ENCODE measurements at places on chromosomes 1 and 21. TPM values are rescaled to one million over a fixed set of nuclear protein-coding genes. Genes with fewer than 3 reads are reported as not detected.
A peak's percentile ranks its signal among the peaks of the same experiment; 100 is the strongest.

The GJA9 gene
- total RNA-seq, result not detected

The OR14K1 gene
- not detected for total RNA-seq

The SV2A gene
- 24.3 TPM for total RNA-seq

The ZNF683 gene
- not detected for total RNA-seq

The SCAF4 gene
- 27.5 TPM for total RNA-seq

The HHIPL2 gene
- not detected for total RNA-seq

The SSU72 gene
- 80.4 TPM for total RNA-seq

The FCGR2B gene
- total RNA-seq, result 20.2 TPM

The GCSAML gene
- total RNA-seq, result 0.42 TPM

The LCE2B gene
- not detected for total RNA-seq

The CD48 gene
- total RNA-seq, result 9.9 TPM

The CELA2A gene
- not detected for total RNA-seq

The AADACL3 gene
- total RNA-seq, result not detected

DNA sequence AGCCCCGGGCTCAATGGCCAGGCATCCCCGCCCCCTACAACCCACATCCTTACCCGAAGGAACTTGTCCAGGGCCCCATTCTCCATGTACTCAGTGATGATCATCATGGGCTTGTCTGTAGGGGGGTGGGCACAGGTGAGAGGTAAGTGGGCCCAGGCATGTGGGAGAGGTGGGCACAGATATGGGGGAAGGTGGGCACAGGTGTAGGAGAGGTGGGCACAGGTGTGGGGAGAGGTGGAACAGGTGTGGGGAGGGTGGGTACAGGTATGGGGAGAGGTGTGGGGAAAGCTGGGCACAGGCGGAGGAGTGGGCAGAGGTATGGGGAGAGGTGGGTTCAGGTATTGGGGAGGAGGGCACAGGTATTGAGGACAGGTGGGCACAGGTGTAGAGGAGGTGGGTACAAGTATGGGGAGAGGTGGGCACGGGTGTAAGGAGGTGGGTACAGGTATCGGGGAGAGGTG lies 23.5 kb downstream of the EPHA2 start:
- DNase-seq, result no peak
- no peaks in the 10 kb centered on the region for H3K27me3 ChIP-seq
- H3K36me3 ChIP-seq, result peaks cover 43% of the 10 kb centered on the region
- H3K27ac ChIP-seq, result no peak overlapping the region
- H3K4me1 ChIP-seq, result peaks cover 16% of the 10 kb centered on the region
- no peak overlapping the region for H3K4me3 ChIP-seq

DNA sequence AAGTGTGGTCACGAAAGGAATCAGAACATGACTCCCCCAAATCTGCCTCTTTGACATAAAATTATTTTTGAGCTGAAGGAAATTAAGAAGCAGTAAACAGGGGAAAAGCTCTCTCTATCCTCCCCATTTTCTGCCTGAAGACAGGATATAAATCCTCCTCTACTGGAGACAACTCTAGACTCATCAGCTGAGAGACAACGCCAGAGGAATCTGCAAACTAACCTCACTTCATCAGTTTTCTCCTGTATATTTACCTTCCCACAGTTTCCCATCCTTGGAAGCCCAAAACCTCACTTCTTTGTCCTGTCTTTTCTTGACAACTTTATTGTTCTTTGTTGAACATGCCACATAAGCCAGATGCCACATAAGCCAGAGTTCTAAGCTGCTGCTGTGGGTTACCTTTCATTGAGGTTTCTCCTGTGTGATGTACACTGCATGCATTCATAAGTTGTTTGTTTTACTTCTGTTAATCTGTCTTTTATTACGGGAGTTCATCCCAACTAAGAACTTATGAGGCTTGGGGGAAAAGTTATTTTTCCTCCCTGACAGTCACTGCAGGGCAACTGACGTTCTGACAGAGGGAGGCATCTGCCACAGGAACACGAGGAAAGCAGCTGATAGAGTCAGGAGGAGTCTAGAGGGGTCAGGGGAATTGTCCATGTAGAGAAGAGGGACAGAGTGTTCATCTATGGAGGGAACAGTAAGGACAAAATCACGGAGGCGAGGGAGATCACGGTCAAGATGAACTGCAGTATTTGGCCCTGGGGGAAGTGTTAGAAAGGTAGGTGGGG lies 19.2 kb downstream of the ST6GALNAC3 start:
- no peak for DNase-seq
- no peaks in the 10 kb centered on the region for H3K36me3 ChIP-seq
- H3K27ac ChIP-seq, result no peak overlapping the region
- H3K4me1 ChIP-seq, result peaks cover 16% of the 10 kb centered on the region

GRCh38 chr1:108718927-108719655 lies 6.4 kb downstream of the FNDC7 start:
- H3K27me3 ChIP-seq, result no peaks in the 10 kb centered on the region
- no peak overlapping the region for H3K4me3 ChIP-seq
- H3K36me3 ChIP-seq, result no peaks in the 10 kb centered on the region
- no peaks in the 10 kb centered on the region for H3K4me1 ChIP-seq
- DNase-seq, result no peak

GRCh38 chr1:44312399-44313196 lies 42.5 kb downstream of the ERI3 start:
- peaks cover 21% of the 10 kb centered on the region for H3K36me3 ChIP-seq
- no peaks in the 10 kb centered on the region for H3K27me3 ChIP-seq
- no peak overlapping the region for H3K27ac ChIP-seq
- H3K4me3 ChIP-seq, result no peak overlapping the region
- no peak for DNase-seq

DNA sequence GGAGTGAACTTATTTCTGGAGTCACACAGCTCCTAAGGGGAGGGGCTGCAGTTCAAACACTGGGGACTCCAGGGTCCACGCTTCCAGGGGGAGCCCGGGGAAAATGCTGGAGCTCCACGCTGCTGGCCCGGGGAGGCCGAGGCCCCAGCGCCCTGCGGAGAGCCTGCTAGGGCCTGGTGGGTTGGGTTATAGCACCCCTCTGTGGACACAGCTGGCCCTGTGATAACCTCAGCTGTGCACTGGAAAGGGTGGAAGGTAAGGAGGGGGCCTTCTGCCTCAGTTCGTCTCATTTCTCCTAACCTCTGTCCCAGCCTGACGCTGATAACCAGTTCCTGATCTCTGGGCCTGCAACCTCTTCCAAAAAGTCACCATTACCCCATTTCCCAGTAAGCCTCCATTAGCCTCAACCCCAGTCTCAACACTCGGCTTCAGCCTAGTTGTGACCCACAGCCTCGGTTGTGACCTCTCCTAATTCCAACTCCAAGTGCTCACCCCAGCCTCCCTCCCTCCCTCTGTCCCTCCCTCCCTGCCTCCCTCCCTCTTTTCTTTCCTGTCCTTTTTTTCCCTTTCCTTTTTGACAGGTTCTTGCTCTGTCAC lies 7.1 kb downstream of the NBL1 start:
- H3K4me3 ChIP-seq, result peak overlapping the region; percentile 35
- peak overlapping the region; percentile 53 for H3K27ac ChIP-seq
- peaks cover 8% of the 10 kb centered on the region for H3K36me3 ChIP-seq
- H3K4me1 ChIP-seq, result peaks cover 19% of the 10 kb centered on the region
- no peak for DNase-seq
- H3K27me3 ChIP-seq, result no peaks in the 10 kb centered on the region

- H3K4me1 ChIP-seq, result no peaks in the 10 kb centered on the region
- H3K36me3 ChIP-seq, result no peaks in the 10 kb centered on the region
- H3K4me3 ChIP-seq, result no peak overlapping the region
- DNase-seq, result no peak
Measured at GRCh38 chr1:55708781-55709180, 493.6 kb upstream of the USP24 start.

- no peak for DNase-seq
- no peaks in the 10 kb centered on the region for H3K27me3 ChIP-seq
- no peak overlapping the region for H3K27ac ChIP-seq
- no peaks in the 10 kb centered on the region for H3K36me3 ChIP-seq
- H3K4me3 ChIP-seq, result no peak overlapping the region
Measured at GRCh38 chr1:218772575-218772974, 401.1 kb upstream of the LYPLAL1 start.

GRCh38 chr1:74763807-74764206 lies 30.9 kb downstream of the TYW3 start:
- no peaks in the 10 kb centered on the region for H3K36me3 ChIP-seq
- no peaks in the 10 kb centered on the region for H3K27me3 ChIP-seq
- no peak for DNase-seq
- no peak overlapping the region for H3K27ac ChIP-seq

- no peaks in the 10 kb centered on the region for H3K27me3 ChIP-seq
- no peak overlapping the region for H3K4me3 ChIP-seq
- H3K4me1 ChIP-seq, result peaks cover 4% of the 10 kb centered on the region
Measured at GRCh38 chr1:178966312-178966711, 59.4 kb upstream of the FAM20B start.

- H3K27me3 ChIP-seq, result no peaks in the 10 kb centered on the region
- H3K4me3 ChIP-seq, result no peak overlapping the region
Measured at GRCh38 chr1:53127546-53127945, 14.9 kb downstream of the SLC1A7 start.

- no peaks in the 10 kb centered on the region for H3K27me3 ChIP-seq
- peaks cover 3% of the 10 kb centered on the region for H3K4me1 ChIP-seq
- H3K4me3 ChIP-seq, result no peak overlapping the region
- no peaks in the 10 kb centered on the region for H3K36me3 ChIP-seq
- no peak for DNase-seq
Measured at GRCh38 chr1:229894532-229894931, 172.5 kb upstream of the GALNT2 start.

DNA sequence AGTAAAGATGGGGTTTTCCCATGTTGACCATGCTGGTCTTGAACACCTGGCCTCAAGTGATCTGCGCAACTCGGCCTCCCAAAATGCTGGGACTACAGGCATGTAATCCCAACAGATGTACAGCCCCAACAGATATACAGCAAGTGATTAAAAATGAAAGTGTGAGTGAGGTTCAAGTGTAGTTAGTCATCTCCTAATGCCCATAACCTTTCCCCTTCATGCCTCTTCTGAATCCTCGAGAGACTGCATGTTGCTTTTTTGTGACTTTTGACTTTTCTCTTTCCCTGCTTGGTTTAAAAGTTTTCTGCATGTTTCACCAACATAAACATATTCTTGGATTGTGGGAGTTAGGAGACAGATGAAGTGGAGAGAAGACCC lies 31.2 kb downstream of the KCNK2 start:
- H3K4me1 ChIP-seq, result peaks cover 4% of the 10 kb centered on the region
- no peak for DNase-seq
- H3K36me3 ChIP-seq, result no peaks in the 10 kb centered on the region
- no peak overlapping the region for H3K27ac ChIP-seq

GRCh38 chr1:5814046-5814619 lies 178.1 kb downstream of the NPHP4 start:
- no peak overlapping the region for H3K4me3 ChIP-seq
- no peaks in the 10 kb centered on the region for H3K36me3 ChIP-seq
- no peak for DNase-seq
- H3K4me1 ChIP-seq, result no peaks in the 10 kb centered on the region
- H3K27me3 ChIP-seq, result no peaks in the 10 kb centered on the region
- no peak overlapping the region for H3K27ac ChIP-seq

- H3K27ac ChIP-seq, result no peak overlapping the region
- peaks cover 52% of the 10 kb centered on the region for H3K4me1 ChIP-seq
Measured at GRCh38 chr1:185739967-185740366, 5.8 kb downstream of the HMCN1 start.

DNA sequence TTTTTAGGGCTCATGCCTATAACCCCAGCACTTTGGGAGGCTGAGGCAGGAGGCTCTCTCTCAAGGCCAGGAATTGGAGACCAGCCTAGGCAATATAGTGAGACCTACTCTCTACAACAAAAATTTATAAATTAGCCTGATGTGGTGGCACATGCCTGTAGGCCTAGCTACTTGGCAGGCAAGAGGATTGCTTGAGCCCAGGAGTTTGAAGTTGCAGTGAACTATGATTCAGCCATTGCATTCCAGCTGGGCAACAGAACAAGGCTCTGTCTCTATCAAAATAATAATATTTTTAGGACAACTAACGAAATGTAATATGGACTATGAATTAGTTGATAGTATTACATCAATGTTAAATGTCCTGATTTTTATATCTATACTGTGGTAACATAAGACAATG lies 68.8 kb upstream of the ARID1A start:
- peak overlapping the region; percentile 64 for H3K27ac ChIP-seq
- H3K4me1 ChIP-seq, result peaks cover 4% of the 10 kb centered on the region
- no peaks in the 10 kb centered on the region for H3K36me3 ChIP-seq
- no peaks in the 10 kb centered on the region for H3K27me3 ChIP-seq
- no peak overlapping the region for H3K4me3 ChIP-seq
- peak; percentile 23 for DNase-seq

- no peaks in the 10 kb centered on the region for H3K4me1 ChIP-seq
- H3K27me3 ChIP-seq, result no peaks in the 10 kb centered on the region
- DNase-seq, result no peak
- no peak overlapping the region for H3K27ac ChIP-seq
- no peaks in the 10 kb centered on the region for H3K36me3 ChIP-seq
- H3K4me3 ChIP-seq, result no peak overlapping the region
Measured at GRCh38 chr1:10802944-10803715, 6.7 kb upstream of the CASZ1 start.

DNA sequence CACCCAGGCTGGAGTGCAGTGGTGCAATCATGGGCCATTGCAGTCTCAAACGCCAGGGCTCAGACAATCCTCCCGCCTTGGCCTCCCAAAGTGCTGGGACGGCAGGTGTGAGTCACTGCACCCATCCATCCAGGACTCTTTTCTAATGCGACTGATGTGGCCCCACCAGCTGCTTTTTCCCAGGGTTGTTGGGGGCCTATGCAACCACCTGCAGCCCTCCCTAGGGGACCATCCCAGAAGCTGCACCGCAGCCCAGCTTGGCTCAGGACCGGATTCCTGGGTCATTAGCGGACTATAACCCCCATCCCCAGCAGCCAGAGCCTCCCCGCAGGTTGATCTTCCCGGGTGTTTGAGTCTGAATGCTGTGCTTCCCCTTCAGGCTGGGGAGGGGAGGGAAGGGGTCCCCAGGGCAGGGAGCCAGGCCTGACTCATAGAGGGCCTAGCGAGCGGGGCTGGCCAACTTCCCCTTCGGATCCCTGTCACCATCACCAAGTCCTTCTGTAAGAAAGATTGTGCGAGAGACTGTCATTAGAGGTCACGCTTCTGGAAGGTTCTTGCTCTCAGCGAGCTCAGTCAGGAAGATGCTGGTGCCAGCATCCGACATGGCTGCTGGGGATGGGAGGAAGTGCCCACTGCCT lies 108.7 kb upstream of the ACTRT2 start:
- no peak overlapping the region for H3K4me3 ChIP-seq
- H3K4me1 ChIP-seq, result no peaks in the 10 kb centered on the region
- no peak overlapping the region for H3K27ac ChIP-seq
- no peaks in the 10 kb centered on the region for H3K36me3 ChIP-seq

DNA sequence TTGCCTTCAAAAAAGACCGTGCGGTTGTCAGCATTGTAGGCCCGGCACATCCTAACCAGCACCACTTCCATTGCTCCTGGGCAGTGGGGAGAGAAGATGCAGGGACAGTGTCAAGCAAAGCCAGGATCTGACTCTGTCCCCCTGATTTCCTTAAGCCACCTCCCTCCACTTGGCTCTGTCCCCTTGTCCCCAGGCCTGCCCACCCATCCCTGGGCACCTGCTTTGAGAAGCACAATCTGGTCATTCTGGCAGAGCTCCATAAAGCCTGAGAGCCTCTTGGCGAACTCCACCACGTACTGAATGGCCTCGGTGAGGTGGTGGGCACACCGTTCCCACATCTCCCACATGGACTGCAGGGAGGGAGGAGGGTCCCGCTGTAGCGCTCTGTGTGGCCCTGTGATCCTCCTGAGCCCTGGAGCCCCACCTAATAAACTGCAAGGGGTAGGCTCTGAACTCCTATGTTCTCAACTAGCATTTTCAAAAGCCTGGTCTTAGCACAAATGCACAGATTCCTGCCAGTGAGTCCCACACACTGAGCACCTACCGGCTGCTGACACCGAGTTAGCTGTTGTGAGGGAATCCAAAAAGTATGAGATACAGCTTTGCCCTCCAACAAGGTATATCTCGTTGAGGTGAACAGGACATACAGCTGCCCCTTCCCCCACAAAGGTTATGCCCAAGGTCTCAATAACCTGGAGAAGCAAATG lies 8.2 kb upstream of the LINGO4 start:
- no peak for DNase-seq
- H3K4me1 ChIP-seq, result no peaks in the 10 kb centered on the region
- H3K27me3 ChIP-seq, result no peaks in the 10 kb centered on the region
- H3K36me3 ChIP-seq, result no peaks in the 10 kb centered on the region

Data from thoracic aorta (tissue), 2 donors.